NCI-H226 (cell line): ENCODE measurements at places on chromosomes 6 and 20.

GRCh38 chr20:47360297-47361056 is 4.0 kb upstream of the ZMYND8 start:
- DNase-seq, result peak; percentile 96

DNA sequence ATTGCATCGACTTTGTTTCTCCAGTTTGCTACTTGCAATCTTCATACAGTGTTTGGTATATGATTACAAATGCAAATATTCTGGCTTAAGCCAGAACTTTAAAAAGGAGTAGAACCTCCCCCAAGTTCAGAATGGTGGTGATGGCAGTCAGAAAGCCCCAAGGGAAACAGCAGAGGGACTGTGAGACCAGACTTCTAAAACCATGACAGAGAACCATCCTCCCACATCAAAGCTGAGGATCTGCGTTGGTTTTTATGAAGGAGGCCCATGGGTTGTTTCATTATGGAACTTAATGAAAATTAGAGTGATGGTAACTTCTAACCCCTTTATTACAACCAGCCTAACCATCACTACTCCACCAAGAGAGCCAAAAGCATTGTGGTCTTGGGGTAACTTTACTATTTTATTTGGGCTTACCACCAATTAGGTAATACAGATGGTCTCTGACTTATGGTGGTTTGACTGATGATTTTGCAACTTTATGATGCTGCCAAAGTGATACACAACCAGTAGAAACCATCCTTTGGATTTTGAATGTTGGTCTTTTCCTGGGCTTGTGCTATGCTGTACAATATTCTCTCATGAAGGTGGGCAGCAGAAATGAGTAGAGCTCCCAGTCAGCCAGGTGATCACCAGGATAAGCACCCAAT is 10.9 kb upstream of the MRS2 start:
- DNase-seq, result no peak

GRCh38 chr6:89100114-89100513 is 17.8 kb downstream of the SRSF12 start:
- DNase-seq, result no peak

- no peak for DNase-seq
Measured at GRCh38 chr20:34010405-34010931, 16.8 kb downstream of the RALY start.

- peak; percentile 33 for DNase-seq
Measured at GRCh38 chr6:29762051-29762450, 38.8 kb downstream of the HLA-F start.

- no peak for DNase-seq
Measured at GRCh38 chr6:6406715-6407070, 86.2 kb upstream of the F13A1 start.

- DNase-seq, result peak; percentile 20
Measured at GRCh38 chr6:7107578-7108195, at the start of gene RREB1. TSS of gene RREB1 (plus strand) at chr6:7107961. CDS start at chr6:7181912, 73,951 bp downstream.

- no peak for DNase-seq
Measured at GRCh38 chr6:32149932-32150870, 1.5 kb downstream of the PRRT1 start.

DNA sequence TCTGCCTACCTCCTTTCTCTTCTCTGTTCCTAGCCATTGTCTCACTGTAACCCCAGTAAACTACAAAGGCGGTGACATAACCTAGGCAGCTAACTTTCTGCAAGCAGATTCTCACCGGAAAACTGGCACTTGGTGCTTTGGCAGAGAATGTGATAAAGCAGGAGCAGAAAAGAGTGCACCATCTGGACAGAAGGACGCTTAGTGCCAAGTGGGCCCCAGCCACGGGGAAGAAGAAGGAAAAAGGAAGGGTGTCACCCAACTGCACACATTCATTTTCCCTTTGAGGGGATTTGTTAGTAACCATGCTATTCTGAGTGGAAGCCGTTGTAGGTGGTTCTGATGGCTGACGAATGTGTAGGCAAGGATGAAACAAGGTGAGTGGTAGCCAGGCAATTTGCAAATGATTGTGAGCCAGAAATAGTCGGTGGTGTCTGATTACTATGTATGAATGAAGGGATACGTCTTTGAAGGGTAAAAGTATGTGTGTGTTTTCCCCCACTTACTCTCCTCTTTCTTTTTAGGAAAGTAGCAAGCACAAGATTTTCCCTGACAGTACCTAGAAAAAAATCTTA is 148.3 kb upstream of the STXBP5 start:
- DNase-seq, result no peak

DNA sequence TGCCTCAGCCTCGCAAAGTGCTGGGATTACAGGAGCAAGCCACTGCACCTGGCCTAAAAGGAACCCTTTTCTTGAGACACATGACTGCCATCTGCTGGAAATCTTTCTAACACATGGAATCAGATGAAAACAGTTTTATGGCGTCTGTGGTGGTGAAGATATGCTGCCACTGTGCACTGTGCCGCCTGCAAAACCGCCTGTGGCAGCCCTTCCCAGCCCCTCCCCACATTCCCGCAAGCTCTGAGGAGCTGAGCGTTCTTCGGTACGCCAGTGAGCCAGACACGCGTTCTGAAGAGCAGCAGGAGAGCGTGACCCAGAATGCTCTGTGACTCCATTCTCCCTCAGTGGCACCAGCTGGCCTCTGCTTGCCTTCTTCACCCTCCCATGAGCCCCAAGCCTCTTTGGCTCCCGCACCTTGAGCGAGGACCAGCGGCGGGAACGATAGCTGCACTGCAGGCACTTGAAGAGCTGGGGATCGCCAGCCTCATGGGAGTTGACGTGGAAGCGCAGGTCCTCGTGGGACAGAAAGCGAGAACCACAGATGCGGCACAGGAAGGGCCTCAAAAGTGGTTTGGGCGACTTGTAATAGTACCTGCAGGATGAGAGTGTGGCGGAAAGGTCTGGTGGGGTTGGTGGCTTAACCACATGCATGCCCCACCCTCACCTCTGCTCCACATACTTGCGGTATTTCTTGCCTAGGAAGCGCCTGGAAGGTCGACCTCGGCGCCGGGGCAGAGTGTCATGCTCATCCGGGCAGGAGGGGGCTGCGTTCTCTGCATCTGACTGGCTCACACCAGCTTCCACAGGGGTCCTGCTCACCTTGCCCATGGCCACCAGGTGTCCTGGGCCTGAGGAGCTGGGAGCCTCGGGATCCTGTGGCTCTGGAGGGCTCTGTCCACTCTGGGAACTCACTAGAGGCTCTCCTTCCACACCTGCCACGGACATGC is 8.7 kb downstream of the ZNF335 start:
- no peak for DNase-seq

DNA sequence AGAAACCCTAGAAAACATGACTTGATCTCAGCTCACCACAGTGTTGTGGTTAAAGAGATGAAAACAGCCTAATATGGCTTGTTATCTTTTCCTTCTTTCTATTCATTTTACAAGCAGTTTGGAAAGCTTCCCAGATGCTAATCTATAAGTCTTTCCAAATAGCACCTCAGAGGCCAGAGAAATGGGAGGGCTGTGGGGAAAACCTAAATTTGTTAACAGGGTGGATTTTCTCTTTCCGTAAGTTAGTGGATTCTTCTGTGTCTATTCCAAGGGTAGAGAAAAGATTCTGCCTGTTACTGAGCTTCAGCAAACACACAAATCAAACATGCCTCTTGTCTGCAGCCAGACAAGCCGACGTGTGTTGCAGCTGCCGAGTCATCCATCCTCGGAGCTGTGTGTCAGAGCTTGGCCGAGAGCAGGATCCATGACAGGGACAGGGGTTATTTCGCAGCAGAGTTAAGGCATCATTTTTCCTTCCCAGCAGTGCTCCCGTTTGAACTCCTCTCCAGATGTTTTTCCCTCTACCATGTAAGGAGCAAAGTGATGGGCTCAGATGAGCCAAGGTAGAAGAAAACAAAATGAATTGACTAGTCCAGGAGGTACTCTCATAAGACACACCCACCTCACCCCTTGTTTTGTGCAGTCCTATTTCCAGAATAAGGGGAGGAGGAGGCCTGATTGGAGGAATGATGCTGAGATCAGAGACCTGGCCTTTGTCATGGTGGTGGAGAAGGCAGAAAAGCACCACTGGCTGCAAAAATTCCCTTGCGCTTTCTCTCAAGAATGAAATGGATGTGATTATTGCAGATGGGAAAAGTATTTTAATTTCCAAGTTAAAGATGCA is 560.0 kb downstream of the C6orf118 start:
- DNase-seq, result no peak

DNA sequence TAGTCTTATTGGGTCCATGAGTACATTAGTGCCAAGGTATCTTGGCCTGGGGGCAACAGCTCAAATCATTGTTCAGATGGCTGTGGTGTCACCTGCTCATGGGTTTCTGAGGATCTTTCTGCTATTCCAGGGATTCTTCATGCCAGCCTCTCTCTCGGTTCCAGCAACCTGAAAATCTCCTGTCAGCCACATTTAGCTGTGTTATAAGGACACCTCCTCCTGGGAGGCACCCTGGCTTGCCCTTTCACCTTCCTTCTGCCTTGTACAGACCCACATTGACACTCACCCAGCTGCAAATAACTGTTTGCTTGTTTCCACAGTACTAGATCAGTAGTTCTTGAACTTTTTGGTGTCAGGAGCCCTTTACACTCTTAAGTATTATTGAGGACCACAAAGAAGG is 159.9 kb downstream of the GRM4 start:
- DNase-seq, result no peak

DNA sequence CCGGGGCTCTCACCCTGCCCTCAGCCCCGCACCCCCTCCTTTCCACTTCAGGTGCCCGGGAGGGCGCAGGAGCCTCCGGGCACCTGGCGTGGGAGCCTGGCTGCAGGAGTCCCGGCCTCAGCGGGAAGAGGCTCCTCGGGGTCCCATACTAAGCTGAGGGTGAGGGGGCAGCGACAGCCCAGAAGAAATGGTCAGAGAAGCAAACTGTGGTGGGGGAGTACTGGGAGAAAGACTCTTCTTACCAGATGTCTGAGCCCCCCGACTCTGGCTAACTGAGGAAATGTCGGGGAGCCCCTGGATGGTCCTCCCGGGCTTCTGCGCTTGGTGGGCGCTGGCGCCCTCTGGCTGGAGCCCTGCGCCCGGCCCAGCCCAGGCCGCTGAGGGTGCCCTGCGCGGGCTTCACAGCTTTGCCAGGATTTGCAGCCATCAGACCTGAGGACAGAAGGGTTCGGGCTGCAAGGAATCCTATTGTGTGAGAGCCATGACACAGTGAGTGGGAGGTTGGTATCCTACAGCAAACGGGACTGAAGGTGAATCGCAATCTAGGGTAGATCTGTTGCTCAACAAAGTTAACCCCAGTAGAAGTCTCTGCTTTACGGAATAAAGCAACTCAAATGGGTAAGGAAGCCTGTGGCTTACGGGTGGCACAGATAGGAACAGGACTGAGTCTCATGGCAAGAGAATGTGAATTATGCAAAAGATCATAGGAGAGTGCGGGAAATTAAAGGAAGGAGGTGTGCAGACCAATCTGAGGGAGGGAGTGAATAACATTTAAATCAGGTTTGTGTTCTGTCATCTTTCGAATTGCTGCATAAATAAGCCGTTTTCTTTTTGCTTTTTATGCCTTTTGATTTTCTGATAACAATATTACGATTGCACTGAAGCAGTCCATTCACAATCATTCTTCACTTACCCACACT is 639 bp upstream of the RCAN2 start:
- DNase-seq, result peak; percentile 55

DNA sequence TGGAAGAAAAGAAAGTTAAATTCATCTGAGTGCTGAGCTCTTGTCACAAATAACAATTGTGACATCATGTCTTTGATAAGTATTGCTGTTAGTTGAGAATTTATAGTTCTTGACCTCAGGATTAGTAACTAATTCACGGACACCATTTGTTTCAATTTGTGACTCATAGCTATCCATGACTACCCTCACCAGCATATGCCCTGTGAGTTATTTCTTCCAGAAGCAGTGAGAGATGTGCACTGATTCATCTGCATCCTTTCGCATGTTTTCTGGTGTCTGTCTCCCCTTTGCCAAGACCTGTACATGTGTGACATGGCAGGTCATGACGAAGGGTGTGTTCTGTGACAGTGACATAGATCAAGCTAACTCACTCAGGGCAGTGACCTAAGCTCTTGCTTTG is 86.9 kb downstream of the SOBP start:
- peak; percentile 19 for DNase-seq

DNA sequence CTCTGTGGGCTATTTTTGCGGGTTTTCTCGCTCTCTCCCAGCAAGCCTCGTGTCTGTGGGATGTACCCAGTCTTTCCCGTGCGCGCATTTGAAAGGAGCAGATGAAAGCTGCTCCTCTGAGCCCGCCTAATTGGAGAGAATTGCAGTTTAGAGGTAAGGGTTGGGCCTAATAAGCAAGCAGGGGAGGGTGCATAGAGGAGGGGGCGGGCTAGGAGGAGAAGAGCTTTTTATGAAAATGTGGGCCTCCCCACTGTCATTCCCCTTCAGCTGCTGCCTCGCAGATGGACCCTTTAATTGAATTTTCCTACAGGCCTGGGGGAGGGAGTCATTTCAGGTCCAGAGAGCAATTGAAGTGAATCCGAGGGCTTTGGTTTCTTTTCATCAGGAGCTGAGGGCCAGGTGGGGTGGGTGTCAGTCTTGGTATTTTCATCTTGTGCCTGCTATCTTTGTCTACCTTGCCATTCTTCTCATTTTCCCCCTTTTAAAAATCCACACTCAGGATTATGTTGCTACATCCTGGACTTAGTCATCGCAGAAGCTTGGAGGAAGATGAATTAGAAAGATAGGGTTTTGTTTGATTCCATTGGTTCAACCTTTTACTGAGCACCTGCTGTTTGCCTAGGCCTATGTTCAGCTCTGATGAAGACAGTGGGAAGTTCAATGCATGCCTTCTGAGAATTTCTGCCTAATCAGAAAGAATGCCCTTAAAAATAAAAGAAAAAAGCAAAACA is 423.4 kb downstream of the CD83 start:
- DNase-seq, result no peak

DNA sequence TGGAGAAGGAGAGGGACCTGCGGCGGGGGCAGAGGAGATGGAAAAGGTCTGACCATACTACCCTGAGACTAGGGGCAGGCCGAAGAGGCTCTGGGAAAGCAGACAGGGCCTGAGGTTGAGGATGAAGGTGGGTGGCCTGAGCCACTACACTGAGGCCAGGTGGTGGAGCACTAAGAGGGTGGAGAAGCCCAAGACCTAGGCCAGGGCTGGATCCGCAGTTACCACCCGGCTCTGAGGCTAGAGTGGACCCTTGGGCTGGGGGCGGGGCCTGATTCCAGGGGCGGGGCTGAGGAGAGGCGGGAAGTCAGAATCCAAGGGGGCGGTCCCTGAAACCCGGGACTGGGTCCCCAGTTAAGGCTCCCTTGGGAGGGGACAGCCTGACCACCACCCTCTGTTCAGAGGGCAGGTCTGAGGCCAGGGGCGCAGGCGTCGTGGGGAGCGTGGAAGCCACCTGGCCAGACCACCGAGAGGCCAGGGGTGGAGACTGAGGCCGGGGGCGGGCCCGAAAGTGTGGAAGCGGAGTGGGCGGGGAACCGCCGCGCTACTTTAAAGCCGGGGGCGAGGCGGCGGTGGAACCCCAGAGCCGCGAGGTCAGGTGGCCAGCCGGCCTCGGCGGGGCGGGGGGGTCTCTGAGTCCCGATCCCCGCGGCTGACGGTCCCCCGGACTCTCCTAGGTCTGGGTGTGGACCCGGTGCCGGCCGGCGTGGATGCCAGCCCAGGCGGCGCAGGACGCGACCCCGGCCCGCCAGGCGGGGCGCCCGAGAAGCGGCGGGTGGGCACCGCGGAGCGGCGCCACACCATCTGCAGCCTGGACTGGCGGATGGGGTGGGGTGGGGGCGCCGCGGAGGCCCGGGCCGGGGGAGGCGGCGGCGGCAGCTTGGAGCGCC is 8.3 kb downstream of the CCM2L start:
- peak; percentile 30 for DNase-seq

GRCh38 chr6:53664623-53665022 is 933 bp downstream of the KLHL31 start:
- DNase-seq, result no peak
